Right hindlimb (tissue), 1 donor: ENCODE measurements at places on chromosomes 7 and 10.

- no peak for DNase-seq
Measured at GRCh38 chr7:2353113-2353935, 1.3 kb upstream of the EIF3B start.

DNA sequence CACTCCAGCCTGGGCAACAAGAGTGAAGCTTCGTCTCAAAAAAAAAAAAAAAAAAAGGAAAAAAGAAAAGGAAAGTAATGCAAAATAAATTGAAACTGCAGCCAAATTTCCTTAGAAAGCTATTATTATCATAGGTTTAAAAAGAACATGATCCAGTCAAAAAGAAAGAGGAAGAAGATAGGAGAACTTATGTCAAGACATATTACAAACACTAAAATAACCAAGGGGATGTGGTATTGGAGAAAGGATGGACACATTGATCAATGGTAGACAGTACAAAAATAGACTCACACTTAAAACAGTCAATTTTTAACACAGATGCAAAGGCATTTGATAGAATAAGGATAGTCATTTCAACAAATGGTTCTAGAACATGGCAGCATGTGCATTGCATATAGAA lies 27.3 kb upstream of the PFKP start:
- DNase-seq: no peak

GRCh38 chr7:117630907-117631564 lies 151.2 kb downstream of the CFTR start:
- no peak for DNase-seq

- DNase-seq: no peak
Measured at GRCh38 chr10:24813856-24814255, 90.2 kb upstream of the ARHGAP21 start.

- no peak for DNase-seq
Measured at GRCh38 chr7:91424371-91424770, 160.1 kb downstream of the FZD1 start.

DNA sequence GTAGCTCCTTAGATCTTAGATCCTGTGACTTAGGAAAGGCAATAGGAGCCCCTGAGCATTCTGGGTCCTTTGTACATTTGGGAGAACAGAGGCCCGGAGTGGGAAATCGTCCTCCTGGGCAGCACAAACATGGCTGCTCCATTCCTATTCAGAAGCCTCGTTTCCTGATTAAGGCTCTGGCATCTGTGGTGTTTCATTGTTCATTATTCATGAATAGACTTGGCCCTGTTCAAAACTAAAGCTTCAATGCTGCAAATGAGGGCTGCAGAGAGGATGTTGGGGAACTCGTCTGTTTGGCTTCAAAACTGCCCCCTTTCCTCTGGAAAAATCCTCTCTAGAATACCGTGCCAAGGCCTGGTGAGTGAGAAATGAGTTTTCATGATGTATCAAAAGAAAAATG lies 3.4 kb upstream of the HTRA1 start:
- no peak for DNase-seq

- DNase-seq: no peak
Measured at GRCh38 chr10:76422769-76423168, 991.3 kb downstream of the LRMDA start.

GRCh38 chr10:36391405-36391804 lies 734.0 kb upstream of the ANKRD30A start:
- no peak for DNase-seq

DNA sequence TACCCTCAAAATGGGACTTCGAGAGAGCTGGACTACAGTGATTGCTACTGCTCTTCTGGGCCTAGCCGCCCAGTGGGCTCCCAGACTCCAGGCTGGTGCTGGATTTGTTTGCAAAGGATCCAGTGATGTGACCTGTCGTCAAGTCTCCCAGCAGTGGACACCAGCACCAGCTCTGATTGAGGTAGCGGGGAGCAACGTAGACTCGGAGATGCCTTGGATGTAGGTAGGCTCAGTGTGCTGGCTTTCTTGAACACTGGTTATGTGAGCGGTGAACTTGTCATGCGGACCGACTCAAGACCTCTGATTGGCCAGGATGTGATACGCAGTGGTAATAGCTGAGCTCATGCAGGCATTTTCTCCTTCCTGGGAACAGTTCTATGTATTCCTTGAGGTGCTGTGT lies 19.4 kb downstream of the AKR1C2 start:
- DNase-seq: no peak

- no peak for DNase-seq
Measured at GRCh38 chr7:91573405-91573804, 307.1 kb downstream of the MTERF1 start.

DNA sequence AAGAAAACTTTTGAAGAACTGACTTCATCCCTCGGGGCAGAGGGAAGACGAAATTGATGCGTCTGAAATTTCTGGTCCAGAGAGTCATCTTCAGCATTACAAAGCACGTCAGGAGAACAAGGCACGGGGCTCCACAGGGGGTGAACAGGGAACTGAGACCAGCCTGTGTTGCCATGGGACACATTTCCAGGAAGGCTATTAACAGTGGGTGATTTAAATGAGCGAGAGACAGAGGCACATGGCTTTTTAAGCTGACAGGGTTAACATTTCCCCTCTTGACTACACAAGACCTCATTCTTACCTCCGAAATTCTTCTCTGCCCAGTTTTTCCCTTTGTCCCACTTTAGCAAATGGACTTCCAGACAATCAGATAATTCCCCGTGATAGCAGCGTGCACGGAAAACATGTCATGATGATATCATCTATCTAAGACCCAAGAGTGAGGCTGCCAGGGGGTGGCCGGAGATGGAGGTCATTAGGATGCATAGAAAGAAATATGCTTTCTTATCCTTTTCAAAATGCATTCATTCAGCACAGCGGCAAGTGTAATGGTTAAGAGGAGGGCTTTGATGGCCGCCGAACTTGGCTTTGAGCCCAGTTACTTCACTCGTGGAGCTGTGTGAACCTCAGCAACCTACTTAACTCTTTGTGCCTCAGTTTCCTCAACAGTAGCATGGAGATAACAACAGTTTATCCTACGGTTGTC lies 248.0 kb downstream of the PRPF18 start:
- peak; percentile 40 for DNase-seq

- no peak for DNase-seq
Measured at GRCh38 chr10:86163522-86164173, 202.9 kb downstream of the GRID1 start.

- no peak for DNase-seq
Measured at GRCh38 chr10:57165671-57166070, 804.6 kb upstream of the ZWINT start.

DNA sequence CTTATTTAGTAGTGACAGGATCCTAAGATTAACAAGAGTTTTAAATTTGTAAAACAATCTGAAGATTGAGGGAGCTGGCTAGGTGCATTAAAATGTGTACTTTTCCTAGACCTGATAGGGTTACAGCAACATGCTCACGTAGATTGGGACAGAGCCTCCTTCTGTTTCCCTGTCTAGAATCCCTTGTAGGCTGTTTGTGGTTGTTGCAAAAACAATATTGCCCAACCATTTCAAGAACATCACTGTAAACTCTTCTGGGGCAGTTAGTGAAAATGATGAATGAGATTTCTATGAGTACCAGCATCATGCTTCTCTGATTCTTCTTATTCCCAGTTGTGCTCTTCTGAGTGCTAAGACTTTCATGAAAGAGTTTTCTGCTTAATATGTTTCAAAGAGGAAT lies 14.7 kb upstream of the CPED1 start:
- no peak for DNase-seq

DNA sequence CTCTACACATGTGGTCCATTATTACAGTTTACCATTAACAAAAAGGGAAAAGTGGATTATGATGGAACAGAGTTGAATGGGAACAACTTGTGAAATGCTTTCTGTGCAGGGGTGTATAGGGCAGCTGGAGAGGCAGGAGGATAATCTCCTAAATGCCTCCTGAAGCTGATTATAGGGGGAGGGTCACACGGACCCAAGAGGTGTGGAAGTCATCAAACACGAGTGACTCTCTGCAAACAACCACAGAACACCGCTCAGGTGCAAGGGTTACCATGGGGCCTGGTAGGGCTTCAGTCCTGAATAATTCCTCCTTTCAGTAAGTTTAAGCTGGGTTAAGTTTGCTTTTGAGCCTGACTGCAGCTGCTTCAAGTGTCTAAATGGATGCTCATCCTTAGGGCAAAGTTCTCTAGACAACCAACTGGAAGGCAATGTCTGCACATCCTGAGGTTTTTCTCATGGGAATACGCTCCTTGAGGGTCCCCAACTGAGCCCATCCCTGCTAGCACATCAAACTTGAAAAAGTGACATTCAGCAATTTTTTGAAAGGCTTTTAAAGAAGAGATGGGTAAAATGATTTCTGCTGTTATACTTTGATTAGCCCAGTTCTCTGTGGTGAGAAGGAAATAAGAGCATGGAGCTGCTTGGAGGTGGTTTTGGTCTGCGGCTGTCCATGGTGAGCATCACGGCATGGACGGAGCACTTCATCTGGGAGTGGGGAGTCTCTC lies 1.9 kb downstream of the PDE6C start:
- no peak for DNase-seq

DNA sequence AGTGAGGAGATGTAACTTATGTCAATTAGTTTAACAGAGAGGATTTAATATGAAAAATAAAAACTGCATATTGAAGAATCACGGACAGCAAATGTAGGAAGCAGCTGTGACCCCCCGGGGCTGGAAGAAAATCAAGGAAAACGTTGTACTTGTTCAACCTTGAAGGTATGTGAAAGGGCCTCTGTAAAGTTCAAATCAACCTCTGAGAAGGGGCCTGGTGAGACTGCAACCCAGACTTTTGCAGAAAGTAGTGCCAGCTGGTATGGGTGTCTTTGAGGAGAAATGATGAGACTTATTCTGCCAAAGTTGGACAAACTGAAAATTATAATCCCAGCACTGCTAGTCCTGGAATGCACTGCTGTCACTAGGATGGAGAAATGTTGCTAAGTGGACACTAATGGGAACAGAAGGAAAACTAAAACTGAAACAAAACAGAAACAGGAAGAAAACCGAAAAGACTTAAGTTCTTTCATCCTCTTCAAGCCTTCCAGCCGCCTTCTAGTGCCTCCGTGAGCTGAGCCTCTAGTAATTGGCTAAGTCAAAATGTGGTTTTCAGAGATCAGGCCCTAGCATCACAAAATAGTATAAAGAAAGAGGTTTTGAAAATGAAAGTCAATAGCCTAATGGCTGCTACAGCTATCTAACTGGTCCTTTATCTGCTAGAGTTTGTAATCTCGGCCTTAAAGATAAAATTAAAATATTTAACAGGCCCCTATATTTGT lies 253.7 kb upstream of the SORCS1 start:
- no peak for DNase-seq

DNA sequence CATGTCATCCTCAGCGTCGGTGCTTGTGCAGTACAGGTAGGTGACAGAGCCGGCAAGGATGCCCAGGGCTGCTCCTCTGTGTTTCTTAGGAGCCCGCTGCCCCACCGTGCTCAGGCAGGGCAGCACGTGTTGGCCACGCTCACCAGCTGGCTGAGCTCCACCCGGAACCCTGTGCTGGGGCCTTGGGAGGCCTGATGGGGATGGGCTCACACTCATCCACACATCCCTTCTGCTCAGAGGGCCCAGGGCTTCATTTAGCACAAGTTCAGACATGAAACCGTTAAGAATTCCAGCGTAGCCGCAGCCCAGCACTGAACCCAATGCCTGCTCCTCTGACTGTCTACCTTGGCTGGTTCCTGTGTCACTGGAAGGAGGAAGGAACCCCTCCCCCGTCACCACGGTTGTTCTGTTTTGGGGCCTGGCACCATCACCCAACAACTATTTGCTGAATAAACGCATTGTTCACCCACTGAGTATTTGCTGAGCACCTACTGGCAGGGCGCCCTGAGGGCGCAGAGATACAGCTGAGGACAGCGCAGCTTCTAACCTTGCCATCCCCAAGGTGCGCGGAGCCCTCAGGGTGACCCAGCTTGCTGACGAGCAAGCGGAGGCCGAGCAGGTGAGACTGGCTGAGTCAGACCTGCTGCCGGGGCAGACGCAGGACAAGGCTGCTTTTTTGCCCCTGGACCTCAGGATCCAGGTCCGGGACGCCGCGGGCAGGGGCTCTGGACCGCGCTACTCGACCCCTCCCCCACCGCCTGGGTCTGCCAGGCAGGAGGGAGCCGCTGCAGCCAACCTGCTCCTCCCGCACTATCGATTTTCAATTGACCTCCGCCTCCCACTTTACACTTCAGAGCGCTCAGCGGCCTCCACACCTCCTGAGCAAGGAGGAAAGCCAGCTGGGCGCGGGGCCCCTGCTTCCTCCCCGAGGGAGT lies 50.6 kb upstream of the RET start:
- no peak for DNase-seq

DNA sequence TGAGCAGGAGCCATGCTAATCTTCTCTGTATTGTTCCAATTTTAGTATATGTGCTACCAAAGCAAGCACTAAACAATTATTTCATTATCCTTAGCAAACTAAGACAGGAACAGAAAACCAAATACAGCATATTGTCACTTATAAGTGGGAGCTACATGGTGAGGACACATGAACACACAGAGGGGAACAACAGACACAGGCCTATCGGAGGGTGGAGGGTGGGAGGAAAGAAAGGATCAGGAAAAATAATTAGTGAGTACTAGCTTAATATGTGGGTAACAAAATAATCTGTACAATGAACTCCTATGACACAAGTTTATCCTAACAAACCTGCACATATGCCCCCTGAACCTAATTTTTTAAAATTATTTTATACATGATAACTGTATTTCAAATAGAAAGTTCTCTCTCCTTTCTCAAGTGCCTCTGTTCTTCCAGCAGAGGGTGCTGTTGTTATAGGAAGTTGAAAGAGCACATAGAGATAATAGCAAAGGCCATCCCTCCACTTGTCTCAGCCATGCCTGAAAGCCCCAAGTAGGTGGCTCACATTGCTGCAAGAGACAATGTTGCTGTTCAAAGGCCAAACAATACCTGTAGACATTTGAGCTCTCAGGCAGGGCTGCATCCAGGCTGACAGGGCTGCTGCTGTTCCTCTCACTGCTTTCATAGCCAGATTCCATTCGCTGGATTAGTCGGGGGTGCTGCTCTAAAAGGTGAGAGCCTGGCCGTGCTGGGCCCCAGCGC lies 33.4 kb upstream of the PPP3CB start:
- peak; percentile 42 for DNase-seq

DNA sequence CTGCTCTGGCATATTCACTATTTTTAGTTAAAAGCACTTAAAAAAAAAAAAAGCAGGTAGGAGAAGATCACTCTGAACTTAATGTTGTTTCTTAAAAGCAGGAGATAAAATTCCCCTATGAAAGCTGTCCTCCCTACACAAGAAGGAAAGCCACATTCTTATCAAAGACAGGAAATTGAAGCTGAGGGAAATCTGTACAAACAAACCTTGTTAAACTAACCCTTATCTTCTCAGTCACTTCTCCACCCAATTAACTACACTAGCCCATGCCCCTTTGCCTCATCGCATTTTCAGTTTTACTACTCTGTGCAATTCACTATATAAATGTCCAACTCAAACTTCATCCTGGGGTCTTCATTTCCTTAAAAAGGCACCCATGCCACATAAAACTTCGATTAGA lies 2.7 kb upstream of the CDCA7L start:
- DNase-seq: no peak

DNA sequence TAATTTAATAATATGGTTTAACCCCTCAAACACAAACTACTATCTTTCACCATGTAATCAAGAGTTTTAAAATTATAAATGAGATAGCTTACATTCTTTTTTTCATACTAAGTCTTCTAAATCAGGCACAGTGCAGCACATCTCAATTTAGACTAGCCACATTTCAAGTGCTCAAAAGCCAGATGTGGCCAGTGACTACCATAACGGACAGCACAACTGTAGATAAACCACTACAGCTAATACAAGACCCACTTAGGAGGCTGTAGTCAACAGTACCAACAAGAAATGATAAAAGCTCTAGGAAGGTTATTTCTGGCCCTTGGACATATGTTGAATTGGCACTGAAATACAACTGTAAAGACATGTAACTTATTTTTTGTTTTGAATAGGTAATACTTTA lies 65.3 kb downstream of the JAZF1 start:
- no peak for DNase-seq

- no peak for DNase-seq
Measured at GRCh38 chr7:101536668-101537067, 92.4 kb downstream of the MYL10 start.
